ENCODE measurements at places on chromosomes 4 and X. TPM values are rescaled to one million over a fixed set of nuclear protein-coding genes. Genes with fewer than 3 reads are reported as not detected.
A peak's percentile ranks its signal among the peaks of the same experiment; 100 is the strongest.

DNA sequence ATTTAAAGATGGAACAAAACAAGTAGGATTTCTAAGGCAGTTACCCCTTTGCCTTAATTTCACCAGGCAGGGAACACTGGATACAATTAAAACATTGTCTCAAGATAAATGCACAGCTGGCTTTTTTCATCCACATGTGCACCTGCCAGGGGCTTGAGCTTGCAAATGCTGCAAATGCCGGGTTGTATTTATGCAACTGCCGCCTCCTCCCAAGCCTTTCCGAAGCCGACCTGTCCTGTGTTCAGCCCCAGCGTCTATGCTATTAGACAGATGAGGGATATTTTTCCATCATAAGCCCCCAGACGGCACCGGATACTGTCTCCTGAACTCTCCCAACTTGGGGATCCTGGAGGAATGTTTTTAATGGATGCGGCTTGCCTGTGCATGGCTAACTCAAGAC is 251.6 kb downstream of the CRLF2 start:
- H3K4me1 ChIP-seq, result no peaks in the 10 kb centered on the region
- H3K27me3 ChIP-seq, result peaks cover 41% of the 10 kb centered on the region
- no peak for DNase-seq
- H3K36me3 ChIP-seq, result no peaks in the 10 kb centered on the region

FGD1 gene
- 39.9 TPM for total RNA-seq

DNA sequence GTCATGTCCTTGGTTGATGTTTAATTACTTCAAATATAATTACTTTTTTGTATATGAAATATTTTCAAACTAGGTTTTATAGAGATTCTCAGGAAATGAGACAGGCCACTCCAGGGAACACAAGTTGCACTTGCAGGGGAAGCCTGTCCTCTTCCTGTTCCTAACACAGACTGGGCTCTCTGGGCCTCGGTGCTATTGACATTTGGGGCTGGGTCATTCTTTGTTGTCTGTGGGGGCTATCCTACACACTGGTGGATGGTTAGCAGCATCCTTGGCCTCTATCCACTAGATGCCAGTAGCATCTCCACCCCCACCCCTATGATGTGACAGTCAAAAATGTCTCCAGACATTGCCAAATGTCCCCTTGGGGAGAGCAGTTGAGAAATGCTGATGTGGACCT is 49.3 kb upstream of the MAP3K15 start:
- H3K27ac ChIP-seq, result no peak overlapping the region
- DNase-seq, result no peak
- H3K4me3 ChIP-seq, result no peak overlapping the region

DNA sequence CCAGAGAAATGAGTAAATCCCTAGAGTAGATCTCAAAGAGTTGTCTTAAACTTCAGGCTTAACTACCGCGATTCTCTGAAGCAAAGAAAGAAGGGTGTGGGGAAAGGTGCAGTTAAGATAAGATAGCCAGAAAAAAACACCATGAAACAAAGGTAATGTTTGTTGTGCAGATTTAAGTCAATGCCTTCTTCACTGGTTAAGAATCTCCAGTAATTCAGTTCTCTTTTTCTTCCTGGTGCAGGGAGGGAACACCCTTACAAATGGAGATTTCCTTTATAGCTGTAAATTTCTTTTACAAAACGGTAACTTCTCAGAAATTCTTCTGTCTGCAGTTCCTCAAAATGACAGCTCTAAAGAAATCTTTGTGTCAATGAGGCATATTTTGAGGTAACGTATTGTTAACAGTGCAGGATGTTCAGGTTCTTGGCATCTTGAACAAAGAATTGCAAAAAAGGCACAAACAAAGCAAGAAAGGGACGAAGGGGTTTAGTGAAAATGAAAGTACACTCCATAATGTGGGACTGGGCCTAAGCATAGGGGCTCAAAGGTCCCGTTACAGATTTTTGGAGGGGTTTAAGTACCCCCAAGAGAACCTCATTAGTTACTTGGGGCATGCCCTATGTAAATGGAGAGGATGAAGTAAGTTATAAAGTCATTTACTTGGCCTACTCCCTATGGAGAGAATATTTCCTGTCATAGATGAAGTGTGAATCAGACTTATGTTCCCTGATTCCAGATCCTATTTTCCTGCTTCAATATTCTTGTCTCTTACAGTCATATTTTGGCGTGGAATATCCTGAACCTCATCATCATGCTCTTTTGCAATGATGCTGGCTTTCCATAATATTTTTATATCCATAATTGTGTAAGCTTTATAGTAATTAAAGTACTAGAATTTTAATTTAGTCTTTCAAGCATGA is 492.0 kb downstream of the PCDH11X start:
- no peaks in the 10 kb centered on the region for H3K27me3 ChIP-seq
- DNase-seq, result no peak
- no peaks in the 10 kb centered on the region for H3K36me3 ChIP-seq
- H3K4me3 ChIP-seq, result no peak overlapping the region
- peaks cover 10% of the 10 kb centered on the region for H3K4me1 ChIP-seq

- peaks cover 11% of the 10 kb centered on the region for H3K4me1 ChIP-seq
- peak within 1 kb of the TSS; percentile 96 for H3K27ac ChIP-seq
- H3K27me3 ChIP-seq, result no peaks in the 10 kb centered on the region
- peak; percentile 22 for DNase-seq
These were observed at the start of gene OPHN1 for GRCh38 chrX:68433155-68433980. Gene OPHN1, minus strand, starts transcription at chrX:68433495. Its CDS starts 475 bp downstream, at chrX:68433020.

PAGE4 gene
- not detected for total RNA-seq

CFAP299 gene
- not detected for total RNA-seq

DNA sequence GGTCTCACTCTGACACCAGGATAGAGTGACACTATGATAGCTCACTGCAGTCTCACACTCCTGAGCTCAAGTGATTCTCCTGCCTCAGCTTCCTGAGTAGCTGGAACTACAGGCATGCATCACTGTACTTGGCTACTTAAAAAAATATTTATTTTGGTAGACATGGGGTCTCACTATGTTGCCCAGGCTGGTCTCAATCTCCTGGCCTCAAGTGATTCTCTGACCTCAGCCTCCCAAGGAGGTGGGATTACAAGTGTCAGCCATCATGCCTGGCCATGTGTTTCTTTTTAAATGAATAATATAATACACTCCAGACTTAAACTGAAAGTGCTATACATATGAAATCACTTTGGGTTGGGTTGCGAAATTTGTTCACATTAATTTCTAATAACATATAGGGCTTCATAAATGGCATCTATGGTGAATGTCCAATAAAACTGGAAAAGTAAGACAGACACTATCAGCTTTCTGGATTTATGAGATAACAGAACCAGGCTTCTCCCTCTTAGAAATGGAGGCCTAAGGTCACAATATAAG is 48.0 kb downstream of the SEC24D start:
- DNase-seq, result no peak
- H3K4me1 ChIP-seq, result peaks cover 17% of the 10 kb centered on the region
- peaks cover 31% of the 10 kb centered on the region for H3K36me3 ChIP-seq
- H3K4me3 ChIP-seq, result no peak overlapping the region
- no peaks in the 10 kb centered on the region for H3K27me3 ChIP-seq

DNA sequence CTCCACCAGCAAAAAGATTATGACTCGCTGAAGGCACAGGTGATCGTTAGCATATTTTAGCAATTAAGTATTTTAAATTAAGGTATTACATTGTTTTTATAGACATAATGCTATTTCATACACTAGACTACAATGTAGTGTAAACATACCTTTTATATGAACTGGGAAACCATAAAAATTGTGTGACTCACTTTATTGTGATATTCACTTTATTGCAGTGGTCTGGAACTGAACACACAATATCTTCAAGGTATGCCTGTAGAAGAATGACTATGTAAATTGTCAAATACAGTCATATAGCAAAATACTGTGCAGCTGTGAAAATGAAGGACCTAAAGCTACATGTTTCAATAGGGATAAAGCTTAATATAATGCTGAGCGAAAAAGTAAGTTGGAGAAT is 26.6 kb upstream of the MAML3 start:
- peaks cover 15% of the 10 kb centered on the region for H3K4me1 ChIP-seq
- peaks cover 7% of the 10 kb centered on the region for H3K27me3 ChIP-seq
- H3K4me3 ChIP-seq, result no peak overlapping the region
- no peaks in the 10 kb centered on the region for H3K36me3 ChIP-seq

DNA sequence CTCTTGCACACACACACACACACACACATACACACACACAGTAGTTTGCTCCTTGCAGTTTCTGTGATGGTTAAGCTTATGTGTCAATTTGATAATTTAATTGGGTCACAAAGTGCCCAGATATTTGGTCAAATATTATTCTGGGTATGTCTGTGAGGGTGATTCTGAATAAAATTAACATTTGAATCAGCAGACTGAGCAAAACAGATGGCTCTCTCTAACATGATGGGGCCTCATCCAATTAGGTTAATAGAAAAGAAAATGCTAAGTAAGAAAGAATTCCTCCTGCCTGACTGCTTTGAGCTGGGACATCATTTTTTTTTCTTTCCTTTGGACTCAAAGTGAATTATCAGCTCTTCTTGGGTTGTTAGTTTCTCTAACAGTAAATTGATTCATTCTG is 191.2 kb upstream of the INTU start:
- H3K4me3 ChIP-seq, result no peak overlapping the region
- H3K36me3 ChIP-seq, result no peaks in the 10 kb centered on the region
- no peak for DNase-seq
- no peaks in the 10 kb centered on the region for H3K4me1 ChIP-seq
- H3K27me3 ChIP-seq, result peaks cover 2% of the 10 kb centered on the region
- H3K27ac ChIP-seq, result no peak overlapping the region

DNA sequence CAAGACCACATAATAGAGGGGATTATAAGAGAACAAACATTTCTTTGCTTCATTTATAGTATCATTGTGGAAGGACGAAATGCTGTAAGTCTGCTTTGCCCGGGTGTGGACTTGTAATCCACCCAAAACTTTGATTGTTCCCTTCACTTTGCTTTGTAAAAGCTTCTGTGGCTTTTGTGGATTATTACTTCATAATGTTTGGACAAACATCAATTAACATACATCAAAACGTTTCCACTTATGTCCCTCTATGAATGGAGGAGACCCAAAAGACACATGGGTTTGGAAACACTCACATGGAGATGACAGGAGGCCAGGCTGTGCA is 415.4 kb downstream of the SPRY1 start:
- no peak for DNase-seq
- H3K4me3 ChIP-seq, result no peak overlapping the region
- H3K4me1 ChIP-seq, result peaks cover 21% of the 10 kb centered on the region
- no peaks in the 10 kb centered on the region for H3K27me3 ChIP-seq

TMSB15A gene
- 20.7 TPM for total RNA-seq

CSAG1 gene
- not detected for total RNA-seq

DNA sequence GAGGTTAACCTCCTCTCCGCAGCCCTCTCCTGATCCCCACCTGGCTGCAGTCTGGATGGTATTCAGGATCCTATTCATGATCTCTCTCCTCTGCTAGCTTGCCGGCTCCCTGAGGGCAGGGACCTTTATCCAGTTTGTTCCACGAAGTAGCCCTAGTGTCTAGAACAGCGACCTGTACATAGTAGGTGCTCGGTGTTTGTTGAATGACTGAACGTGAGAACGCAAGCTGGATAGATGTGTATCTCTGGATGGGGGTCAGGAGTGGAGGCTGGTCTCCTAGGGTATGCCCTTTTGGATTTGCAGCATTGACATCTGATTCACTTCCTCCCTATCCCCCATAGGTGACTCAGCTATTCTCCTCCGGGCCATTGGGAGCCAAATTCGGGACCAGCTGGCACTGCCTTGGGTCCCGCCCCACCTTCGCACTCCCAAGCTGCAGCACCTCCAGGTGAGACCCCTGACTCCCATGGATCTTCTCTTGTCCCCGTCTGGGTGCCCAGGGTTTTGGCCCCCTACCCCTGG is 7.3 kb downstream of the CCDC22 start:
- no peaks in the 10 kb centered on the region for H3K27me3 ChIP-seq
- DNase-seq, result no peak
- no peaks in the 10 kb centered on the region for H3K4me1 ChIP-seq
- H3K36me3 ChIP-seq, result peaks cover 11% of the 10 kb centered on the region
- no peak overlapping the region for H3K4me3 ChIP-seq
- H3K27ac ChIP-seq, result no peak overlapping the region

DNA sequence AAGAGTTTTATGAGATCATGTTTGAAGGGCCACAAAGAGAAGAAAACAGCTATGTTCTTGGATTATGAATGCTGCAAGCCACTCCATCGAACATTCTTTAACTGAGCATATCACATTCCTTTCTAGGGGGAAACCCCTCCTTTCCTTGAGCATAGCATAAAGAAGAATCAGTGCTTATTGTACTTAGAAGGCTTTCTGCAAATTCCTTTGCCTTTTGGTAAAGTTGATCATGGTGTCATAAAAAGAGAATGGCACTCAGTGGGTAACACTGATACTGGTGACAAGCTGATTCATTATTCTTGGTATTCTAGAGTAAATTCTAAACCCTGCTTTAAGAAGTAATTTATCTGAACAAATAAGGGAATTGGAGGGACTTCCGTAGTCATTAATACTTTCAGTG is 88.5 kb upstream of the GPR34 start:
- H3K4me1 ChIP-seq, result no peaks in the 10 kb centered on the region
- peaks cover 6% of the 10 kb centered on the region for H3K36me3 ChIP-seq
- H3K27me3 ChIP-seq, result no peaks in the 10 kb centered on the region
- no peak overlapping the region for H3K4me3 ChIP-seq
- H3K27ac ChIP-seq, result peak overlapping the region; percentile 82

FGG gene
- total RNA-seq, result 2.5 TPM

DNA sequence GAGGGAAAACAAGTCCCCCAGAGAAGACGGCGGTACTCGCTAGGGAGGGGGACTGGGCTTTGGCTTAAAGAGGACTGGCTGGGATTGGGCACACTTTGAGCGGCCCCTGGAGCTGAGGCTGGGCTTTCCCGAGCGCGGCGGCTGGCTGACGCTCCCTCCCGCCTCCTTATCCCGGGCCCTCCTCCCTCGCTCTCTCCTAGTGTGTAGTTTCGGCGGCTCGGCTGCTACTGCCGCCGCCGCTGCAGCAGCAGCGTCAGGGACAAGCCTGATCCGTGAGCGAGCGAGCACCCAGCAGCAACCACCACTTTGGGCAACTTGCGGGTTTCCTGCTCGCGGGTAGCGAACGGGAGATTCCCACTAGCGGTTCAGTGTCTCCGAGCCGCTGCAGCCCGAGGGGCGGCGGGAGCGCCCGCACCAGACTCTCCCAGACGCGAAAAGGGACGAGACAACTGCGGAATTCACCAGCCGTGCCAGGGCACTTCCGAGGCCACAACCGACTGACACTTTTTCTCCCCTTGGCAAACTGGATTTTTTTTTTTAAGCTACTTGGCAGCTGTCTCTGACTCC is 632 bp upstream of the PCDH7 start:
- H3K4me3 ChIP-seq, result peak overlapping the region; percentile 100
- DNase-seq, result peak; percentile 36
- no peaks in the 10 kb centered on the region for H3K36me3 ChIP-seq
- H3K27ac ChIP-seq, result peak overlapping the region; percentile 99
- H3K4me1 ChIP-seq, result peaks cover 35% of the 10 kb centered on the region

S100G gene
- total RNA-seq, result not detected

DNA sequence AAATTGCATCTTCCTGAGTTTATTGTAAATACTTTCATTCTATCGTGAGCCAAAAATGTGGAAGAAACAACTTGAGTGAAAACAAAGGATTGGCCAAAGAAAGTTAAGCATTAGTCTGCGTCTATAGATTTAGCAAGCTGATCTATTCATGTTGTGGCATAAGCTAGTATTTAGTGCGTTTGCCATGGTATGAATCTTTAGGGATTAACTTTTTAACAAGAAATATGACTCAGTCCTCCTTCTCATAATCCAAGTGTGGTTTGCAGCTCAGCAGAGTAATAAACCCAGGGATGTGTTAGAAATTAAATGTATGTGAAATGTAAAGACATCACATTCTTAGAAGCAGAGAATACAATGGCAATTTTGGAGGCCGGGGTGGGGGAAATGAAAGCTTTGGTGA is 1110.9 kb downstream of the NLGN4X start:
- H3K4me1 ChIP-seq, result no peaks in the 10 kb centered on the region
- H3K27me3 ChIP-seq, result no peaks in the 10 kb centered on the region
- DNase-seq, result no peak
- no peaks in the 10 kb centered on the region for H3K36me3 ChIP-seq
- no peak overlapping the region for H3K27ac ChIP-seq

FAT4 gene
- total RNA-seq, result 61.1 TPM

All from mesothelial cell of epicardium (in vitro differentiated cells).